Right renal cortex interstitium (tissue), 3 donors: ENCODE measurements at places on chromosomes 1 and 21. TPM values are rescaled to one million over a fixed set of nuclear protein-coding genes. Genes with fewer than 3 reads are reported as not detected.

The RIMKLA gene
- 0.40 TPM for polyA plus RNA-seq

The ADORA3 gene
- polyA plus RNA-seq, result 0.44 TPM

The ANGPTL1 gene
- 8.7 TPM for polyA plus RNA-seq

The GJA4 gene
- polyA plus RNA-seq, result 15.4 TPM

The TMEM51 gene
- 17.3 TPM for polyA plus RNA-seq

- no peak for DNase-seq
Observed at GRCh38 chr1:47842228-47842919, 154.8 kb downstream of the TRABD2B start.

GRCh38 chr1:75342786-75343185 lies 208.6 kb downstream of the LHX8 start:
- DNase-seq, result no peak

DNA sequence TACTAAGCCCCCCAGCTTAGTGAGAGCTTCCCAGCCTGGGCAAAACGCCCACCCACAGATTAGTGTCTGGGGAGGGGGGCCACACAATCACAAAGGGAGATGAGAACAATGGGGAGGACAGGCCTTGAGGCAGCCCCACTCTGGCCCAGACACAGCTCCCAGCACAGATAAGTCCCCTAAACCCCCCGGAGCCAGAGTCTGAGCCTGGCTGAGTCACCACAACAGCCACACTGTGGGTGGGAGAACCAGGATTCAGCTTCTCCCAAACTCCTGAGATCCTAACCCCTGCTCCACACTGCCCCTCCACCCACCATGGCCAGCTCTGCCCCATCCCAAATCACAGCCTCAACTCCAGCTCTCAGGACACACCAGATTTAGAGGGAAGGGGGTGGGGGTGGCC lies 4.2 kb downstream of the NECTIN4 start:
- no peak for DNase-seq

- no peak for DNase-seq
Observed at GRCh38 chr1:150875197-150876118, 941 bp downstream of the ARNT start.

- no peak for DNase-seq
Observed at GRCh38 chr1:156648951-156649350, 7.0 kb downstream of the BCAN start.

DNA sequence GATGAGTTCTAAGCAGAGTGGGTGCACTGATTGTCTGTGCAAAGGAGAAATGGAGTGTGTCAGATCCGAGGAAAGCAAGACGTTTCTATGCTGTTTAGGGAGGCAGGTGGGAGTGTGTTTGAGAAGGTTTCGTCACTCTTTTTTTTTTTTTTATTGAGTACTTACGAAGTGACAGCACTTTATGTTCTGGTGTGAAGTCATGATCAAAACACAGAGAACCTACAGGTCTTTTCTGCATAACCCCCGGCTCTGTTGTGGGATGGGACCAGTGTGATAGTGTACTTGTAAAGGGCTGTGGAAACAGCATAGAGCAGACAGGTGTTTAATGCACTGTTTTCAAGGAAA lies 26.7 kb downstream of the MIA3 start:
- no peak for DNase-seq

DNA sequence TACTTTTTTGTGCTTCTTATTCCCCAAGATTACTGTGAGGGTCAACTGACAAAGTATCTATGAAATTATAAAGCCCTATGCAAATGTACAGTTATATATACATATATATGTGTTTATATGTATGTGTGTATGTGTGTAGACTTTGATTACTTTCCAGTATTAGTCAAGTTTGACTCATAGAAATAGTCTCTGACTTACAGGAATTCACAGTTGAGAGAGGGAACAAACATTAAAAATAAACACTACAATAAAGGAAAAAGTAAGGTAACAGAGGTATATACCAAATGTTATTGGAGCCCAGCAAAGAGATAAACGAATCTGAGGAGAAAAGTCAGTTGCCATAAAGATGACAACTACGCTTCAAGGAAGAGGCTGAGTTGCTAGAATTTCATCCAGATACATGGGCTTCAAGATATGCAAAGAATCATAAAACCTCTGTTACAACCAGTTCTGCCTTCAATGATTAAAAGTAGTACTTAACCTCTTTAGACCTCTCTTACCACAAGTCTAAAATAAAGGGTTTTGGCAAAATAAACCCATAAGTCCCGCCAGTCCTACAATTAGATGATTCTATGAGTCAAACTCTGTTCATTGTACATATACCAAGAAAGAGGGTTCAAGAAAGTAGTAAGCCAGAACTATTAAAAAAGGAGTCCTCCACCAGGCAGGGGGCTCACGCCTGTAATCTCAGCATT lies 7.2 kb downstream of the IFT25 start:
- no peak for DNase-seq

DNA sequence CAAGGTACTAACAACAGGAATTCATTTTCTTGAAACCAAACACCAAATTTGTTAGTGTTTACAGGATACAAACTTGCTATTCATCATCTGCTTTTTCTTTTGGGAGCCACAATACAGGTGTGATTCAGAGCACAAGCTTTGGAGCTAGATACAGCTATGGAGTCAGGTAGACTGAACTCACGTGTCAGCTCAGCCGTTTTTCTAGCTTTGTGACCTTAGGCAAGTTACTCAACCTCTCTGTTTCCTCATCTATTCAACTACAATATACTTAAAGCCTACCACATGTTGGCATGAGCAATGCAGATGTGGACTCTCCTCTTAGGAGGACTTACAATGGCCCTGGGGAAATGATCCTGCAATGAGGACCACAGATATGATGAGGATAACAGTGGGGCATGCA lies 6.3 kb downstream of the HTR1D start:
- no peak for DNase-seq

DNA sequence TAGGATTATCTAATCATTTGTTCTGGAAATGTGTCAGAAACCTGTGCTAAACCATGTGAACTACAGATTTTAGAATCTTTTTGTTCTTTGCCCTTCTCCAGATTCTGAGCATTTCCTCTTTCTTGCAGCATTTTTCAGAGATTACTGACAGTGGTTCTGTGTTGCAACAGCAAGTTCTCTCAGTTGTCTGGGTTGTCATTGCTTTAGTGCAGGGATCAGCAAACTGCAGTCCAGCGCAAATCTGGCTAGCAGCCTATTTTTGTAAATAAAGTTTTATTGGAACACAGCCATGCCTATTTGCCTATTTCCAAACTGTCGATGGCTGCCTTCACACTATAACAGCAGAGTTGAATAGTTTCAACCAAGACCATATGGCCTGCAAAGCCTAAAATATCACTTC lies 66.3 kb upstream of the LRRC8D start:
- no peak for DNase-seq

GRCh38 chr1:200073286-200073637 lies 45.8 kb downstream of the NR5A2 start:
- DNase-seq, result no peak
